ENCODE measurements at places on chromosomes 2 and 18.
A peak's percentile ranks its signal among the peaks of the same experiment; 100 is the strongest.

GRCh38 chr2:174004905-174005605 lies 39.9 kb upstream of the SP3 start:
- DNase-seq = no peak

- no peak for DNase-seq
These were observed 43.7 kb downstream of the ZAP70 start for GRCh38 chr2:97757062-97757461.

DNA sequence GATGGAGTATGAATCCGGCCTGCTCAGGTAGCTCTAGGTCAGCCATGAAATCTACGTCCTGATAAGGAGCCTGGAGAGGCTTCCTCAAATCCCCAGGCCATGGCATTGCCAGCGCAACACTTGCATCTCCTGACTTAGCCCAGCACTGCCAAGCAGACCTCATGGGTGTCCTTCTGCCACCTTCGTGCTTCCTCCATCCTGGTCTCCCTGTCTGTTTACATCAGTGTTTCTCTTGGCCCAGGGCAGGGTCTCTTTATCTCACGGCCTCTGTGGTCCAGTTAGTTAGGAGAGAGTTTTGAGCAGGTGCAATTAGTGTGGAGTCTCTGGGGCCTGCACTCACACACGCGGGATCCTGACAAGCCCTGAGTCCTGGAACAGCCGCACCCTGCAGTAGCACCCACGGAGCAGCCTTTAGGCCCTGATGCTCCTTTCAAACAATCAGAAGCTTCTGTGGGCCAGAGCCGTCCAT lies 193.1 kb upstream of the ARL4C start:
- no peak for DNase-seq

GRCh38 chr2:134453476-134453875 lies 199.6 kb downstream of the MGAT5 start:
- no peak for DNase-seq

- DNase-seq = peak; percentile 45
These were observed 158.6 kb upstream of the RBMS1 start for GRCh38 chr2:160652236-160652635.

- no peak for DNase-seq
These were observed 65.3 kb downstream of the TWIST2 start for GRCh38 chr2:238912916-238913875.

GRCh38 chr2:7724336-7724735 lies 807.1 kb downstream of the RNF144A start:
- no peak for DNase-seq

DNA sequence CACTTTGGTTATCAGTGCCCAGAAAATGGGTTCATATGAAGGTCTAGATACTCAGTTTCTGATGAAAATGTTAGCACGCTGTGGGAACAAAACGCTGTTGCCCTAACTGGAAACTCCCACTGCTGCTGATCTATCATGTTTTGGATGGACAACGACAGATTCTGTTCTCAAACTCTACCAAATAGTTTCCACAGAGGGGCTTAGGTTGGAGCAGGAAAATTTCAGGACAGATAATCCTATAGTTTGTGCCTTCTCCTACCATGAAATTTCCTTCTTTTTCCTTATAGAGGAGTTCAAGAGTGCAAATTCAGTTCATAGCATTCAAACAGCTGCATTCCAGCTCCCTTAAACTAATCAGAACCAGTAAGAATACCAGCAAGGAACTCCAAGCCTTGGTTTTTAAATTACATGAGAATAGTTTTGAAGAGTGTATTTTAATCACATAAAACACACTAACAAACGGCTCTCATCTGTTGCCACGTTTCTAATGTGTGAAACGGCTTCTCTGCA lies 58.7 kb upstream of the RALBP1 start:
- DNase-seq = no peak

GRCh38 chr2:62931536-62931935 lies 119.1 kb upstream of the OTX1 start:
- no peak for DNase-seq

DNA sequence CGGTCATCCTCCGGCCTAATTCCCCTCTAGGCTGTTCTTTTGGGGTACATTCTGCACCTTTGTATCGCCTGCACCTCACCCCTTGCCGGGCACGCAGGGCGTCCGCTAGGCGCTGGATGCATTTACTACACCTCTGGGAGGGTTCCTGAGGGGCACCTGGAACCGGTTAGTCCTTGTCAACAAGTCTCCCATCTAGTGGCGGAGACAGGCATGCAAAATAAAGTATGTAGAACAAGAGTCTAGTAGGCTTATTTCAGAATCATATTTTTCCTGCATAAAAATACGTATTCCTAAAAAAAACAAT lies 705 bp upstream of the TEX261 start:
- peak; percentile 41 for DNase-seq

GRCh38 chr2:107259408-107260195 lies 373.6 kb upstream of the ST6GAL2 start:
- no peak for DNase-seq

DNA sequence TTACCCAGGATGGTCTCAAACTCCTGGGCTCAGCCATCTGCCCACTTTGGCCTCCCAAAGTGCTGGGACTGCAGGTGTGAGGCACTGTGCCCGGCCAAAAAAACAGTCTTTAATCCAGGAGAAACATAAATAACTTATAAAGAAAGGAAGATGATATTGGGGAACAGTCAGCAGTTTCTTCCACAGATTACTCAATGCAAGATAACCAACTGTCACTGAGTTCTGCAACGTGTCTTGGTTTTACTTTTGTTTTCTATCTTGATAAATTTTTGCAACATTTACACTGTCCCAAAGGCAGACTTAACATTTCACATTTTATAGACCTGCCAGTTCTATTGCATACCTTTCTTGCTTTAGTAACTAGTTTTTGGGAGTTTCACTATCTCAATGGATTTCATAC lies 71.1 kb downstream of the ANKRD44 start:
- DNase-seq = no peak

Data from T-helper 9 cell (primary cell).